ENCODE measurements at places on chromosomes 7 and 10.

GRCh38 chr7:87146740-87147386 is 5.4 kb upstream of the DMTF1 start:
- no peak overlapping the region for H3K27ac ChIP-seq
- H3K36me3 ChIP-seq: no peaks in the 10 kb centered on the region
- no peaks in the 10 kb centered on the region for H3K27me3 ChIP-seq
- H3K4me1 ChIP-seq: peaks cover 5% of the 10 kb centered on the region

GRCh38 chr10:125017547-125018298 is 75.8 kb downstream of the ZRANB1 start:
- H3K36me3 ChIP-seq: no peaks in the 10 kb centered on the region
- H3K4me1 ChIP-seq: no peaks in the 10 kb centered on the region
- DNase-seq: no peak
- peaks cover 2% of the 10 kb centered on the region for H3K27me3 ChIP-seq
- H3K27ac ChIP-seq: no peak overlapping the region
- no peak overlapping the region for H3K4me3 ChIP-seq

DNA sequence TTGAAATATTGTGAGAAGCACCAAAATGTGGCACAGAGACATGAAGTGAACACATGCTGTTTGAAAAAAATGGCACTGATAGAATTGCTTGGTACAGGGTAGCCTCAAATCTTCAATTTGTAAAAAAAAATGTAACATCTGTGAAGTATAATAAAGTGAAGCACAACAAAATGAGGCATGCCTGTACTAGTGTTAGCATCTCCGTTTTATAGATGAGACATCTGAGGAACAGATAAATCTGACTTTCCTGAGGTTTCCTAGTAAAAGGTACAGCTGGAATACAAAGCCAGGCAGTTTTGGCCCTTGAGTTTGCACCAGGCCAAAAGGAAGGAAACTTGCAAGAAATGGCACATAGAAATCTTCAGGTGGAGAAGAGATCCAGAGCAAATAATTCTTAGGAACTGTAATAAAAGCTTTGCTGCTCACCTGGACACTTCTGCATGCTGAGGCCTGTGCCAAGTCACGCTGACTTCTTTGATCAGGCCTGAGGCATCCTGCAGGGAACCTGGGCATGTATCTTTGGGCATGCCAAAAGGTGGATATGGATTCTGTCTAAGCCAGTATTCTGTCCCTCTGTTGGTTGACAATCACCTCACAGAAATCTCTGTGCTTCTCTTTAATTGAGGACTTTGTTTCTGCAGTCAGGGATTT is 251.5 kb upstream of the PLPP4 start:
- no peak for DNase-seq
- no peaks in the 10 kb centered on the region for H3K36me3 ChIP-seq
- H3K27ac ChIP-seq: no peak overlapping the region
- no peak overlapping the region for H3K4me3 ChIP-seq
- no peaks in the 10 kb centered on the region for H3K4me1 ChIP-seq

DNA sequence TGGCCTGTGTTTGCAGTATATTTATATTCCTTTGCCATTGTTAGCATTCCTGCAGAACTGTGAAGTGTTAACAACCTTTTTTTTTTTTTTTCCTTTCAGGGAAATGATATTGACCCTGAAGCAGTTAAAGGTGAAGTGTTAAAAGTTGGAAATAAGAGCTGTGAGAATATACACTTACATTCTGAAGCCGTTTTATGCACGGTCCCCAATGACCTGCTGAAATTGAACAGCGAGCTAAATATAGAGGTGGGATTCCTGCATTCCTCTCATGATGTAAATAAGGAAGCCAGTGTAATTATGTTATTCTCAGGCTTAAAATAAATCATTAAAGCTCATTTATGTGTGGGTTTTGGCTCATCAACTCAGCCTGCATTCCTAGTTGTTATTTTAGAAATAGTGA is 92.8 kb upstream of the CAPZA2 start:
- no peaks in the 10 kb centered on the region for H3K27me3 ChIP-seq
- H3K4me1 ChIP-seq: no peaks in the 10 kb centered on the region
- no peak overlapping the region for H3K4me3 ChIP-seq

DNA sequence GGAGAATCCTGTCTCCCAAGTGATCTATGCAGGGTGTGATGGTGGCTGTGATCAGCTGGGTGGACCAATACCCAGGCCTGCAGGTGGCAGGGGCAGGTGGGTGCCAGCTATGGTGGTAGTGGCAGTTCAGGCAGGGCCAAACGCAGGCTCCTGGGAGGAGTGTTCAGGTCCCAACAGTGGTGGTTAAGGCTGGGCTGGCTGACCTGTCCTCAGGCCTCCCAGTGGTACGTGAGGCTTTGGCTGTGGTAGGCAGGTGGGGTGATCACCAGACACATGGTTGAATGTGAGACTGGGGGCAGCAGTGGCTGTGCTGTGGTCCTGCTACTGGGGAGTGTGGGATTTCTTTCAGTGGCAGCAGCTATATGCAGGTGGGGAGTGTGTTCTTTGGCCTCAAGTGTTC is 126.7 kb upstream of the STARD3NL start:
- H3K4me1 ChIP-seq: no peaks in the 10 kb centered on the region
- no peak overlapping the region for H3K4me3 ChIP-seq
- no peaks in the 10 kb centered on the region for H3K27me3 ChIP-seq
- no peaks in the 10 kb centered on the region for H3K36me3 ChIP-seq
- H3K27ac ChIP-seq: no peak overlapping the region

- H3K36me3 ChIP-seq: no peaks in the 10 kb centered on the region
- no peaks in the 10 kb centered on the region for H3K4me1 ChIP-seq
- no peak overlapping the region for H3K4me3 ChIP-seq
- no peak for DNase-seq
- H3K27me3 ChIP-seq: peaks cover 4% of the 10 kb centered on the region
- no peak overlapping the region for H3K27ac ChIP-seq
Measured at GRCh38 chr10:26879744-26880143, 19.0 kb upstream of the ABI1 start.

GRCh38 chr7:45151967-45152366 is 5.6 kb upstream of the RAMP3 start:
- DNase-seq: no peak
- H3K4me1 ChIP-seq: peaks cover 3% of the 10 kb centered on the region
- no peak overlapping the region for H3K27ac ChIP-seq
- H3K36me3 ChIP-seq: no peaks in the 10 kb centered on the region
- H3K4me3 ChIP-seq: no peak overlapping the region
- peaks cover 8% of the 10 kb centered on the region for H3K27me3 ChIP-seq

- H3K4me3 ChIP-seq: no peak overlapping the region
- H3K36me3 ChIP-seq: no peaks in the 10 kb centered on the region
- no peaks in the 10 kb centered on the region for H3K4me1 ChIP-seq
- no peak for DNase-seq
Measured at GRCh38 chr10:71631007-71631861, 88.3 kb downstream of the C10orf105 start.

DNA sequence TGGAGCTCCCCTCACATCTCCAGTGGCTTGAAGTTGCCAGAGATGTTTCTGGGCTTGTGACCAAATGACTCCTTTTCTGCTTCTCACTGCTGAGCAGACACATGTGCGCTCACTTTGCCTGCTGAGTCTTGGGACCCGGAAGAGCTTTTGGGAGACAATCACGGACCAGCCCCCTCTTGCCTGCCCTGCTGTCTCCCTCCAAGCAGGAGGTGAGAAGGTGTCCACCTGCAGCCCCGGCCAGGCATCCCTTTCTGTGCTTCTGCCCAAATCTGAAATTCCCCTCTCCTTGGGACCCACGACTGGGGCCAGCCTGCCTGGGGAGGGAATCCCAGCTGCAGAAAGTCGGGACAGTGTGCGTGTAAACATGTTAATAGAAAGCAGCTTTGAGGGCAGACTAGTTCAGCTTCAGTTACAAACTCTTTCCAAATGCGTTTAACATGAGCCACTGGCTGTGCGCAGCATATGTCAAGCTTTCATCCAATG is 31.7 kb downstream of the HTRA1 start:
- no peak overlapping the region for H3K4me3 ChIP-seq
- H3K36me3 ChIP-seq: no peaks in the 10 kb centered on the region
- H3K4me1 ChIP-seq: peaks cover 32% of the 10 kb centered on the region
- no peaks in the 10 kb centered on the region for H3K27me3 ChIP-seq

DNA sequence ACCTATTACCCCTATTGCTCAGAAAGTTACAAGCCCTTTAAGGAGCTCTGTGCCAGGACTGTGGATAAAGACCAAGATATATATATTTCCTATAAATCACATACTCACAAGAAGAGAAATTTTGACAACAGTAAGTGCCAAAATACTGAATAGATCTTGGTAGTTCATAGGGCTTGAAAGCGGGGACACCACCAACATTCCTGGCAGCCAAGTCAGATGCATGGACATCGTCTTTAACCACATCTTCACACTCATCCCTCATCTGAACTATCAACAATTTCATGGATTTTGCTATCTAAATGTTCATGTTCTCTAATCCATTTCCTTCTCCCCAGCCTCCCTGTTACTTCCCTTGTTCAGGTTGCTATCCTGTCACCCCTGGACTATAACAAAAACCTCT is 67.5 kb upstream of the LRRC17 start:
- H3K36me3 ChIP-seq: no peaks in the 10 kb centered on the region
- H3K27me3 ChIP-seq: no peaks in the 10 kb centered on the region
- no peak for DNase-seq
- H3K27ac ChIP-seq: no peak overlapping the region

DNA sequence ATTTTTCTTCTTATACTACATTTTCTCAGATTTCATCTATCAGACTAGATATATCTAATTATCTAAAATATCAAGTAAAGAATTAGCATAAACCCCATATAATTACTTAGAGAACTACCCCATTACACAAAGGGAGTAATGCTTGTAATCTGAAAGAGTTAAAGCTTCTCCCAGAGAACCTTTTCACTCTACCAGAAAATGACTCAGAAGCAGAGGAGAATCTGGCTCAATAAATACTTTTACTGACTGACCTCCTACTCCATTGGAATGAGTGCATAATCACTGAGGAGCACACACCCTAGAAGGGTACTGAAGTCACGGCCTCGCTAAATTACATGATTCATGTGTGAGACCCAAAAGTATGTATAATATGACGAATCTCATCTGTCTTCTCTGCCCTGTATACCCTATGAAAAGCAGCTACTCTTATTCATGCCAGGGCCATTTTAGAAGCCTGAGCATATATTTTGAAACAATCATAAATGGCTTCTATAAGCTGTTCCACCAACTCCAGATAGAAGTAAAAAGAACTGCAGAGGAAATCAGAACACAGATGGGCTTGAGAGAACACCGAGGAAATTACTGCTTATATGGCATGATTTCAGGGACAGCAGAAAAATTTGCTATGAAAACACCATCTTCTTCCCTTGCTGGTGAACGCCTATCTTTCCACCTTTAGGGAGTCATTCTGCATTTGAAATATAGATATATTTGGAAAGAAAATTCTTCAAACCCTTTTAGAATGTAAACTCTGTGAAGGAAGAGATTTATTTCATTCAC is 32.7 kb downstream of the DNMBP start:
- no peak for DNase-seq
- H3K36me3 ChIP-seq: no peaks in the 10 kb centered on the region
- H3K27ac ChIP-seq: no peak overlapping the region
- H3K27me3 ChIP-seq: no peaks in the 10 kb centered on the region
- H3K4me3 ChIP-seq: no peak overlapping the region

DNA sequence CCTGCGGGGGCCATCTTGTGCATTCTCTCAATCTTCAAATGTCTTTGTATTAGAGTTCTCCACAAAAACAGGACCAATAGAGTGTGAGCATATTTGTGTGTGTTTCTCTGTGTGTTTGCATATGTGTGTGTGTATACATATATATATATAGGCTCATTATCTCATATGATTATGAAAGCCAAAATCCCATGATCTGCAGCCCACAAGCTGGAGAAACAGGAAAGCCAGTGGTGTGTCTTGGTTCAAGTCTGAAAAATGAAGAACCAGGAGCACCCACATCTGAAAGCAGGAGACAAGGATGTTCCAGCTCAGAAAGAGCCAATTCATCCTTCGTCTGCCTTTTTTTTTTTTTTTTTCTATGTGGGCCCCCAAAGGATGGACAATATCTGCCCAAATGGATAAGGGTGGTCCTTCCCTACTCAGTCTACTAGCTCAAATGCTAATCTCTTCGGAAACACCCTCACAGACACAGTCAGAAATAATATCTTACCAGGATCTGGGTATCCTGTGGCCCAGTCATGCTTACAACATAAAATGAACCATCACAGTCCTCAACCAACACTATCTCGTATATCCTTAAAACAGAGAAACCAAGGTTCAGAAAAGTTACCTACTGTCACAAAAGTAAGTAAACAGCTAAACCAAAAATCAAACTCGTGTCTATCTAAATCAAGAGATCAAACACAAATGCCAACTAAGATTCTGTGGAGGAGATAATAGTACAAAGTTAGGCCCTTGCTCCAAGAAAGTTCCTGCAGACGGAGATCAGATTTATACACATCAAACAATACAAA is 141.9 kb downstream of the JMJD1C start:
- no peaks in the 10 kb centered on the region for H3K36me3 ChIP-seq
- no peak overlapping the region for H3K4me3 ChIP-seq
- no peak overlapping the region for H3K27ac ChIP-seq
- no peaks in the 10 kb centered on the region for H3K4me1 ChIP-seq
- no peaks in the 10 kb centered on the region for H3K27me3 ChIP-seq
- DNase-seq: no peak

DNA sequence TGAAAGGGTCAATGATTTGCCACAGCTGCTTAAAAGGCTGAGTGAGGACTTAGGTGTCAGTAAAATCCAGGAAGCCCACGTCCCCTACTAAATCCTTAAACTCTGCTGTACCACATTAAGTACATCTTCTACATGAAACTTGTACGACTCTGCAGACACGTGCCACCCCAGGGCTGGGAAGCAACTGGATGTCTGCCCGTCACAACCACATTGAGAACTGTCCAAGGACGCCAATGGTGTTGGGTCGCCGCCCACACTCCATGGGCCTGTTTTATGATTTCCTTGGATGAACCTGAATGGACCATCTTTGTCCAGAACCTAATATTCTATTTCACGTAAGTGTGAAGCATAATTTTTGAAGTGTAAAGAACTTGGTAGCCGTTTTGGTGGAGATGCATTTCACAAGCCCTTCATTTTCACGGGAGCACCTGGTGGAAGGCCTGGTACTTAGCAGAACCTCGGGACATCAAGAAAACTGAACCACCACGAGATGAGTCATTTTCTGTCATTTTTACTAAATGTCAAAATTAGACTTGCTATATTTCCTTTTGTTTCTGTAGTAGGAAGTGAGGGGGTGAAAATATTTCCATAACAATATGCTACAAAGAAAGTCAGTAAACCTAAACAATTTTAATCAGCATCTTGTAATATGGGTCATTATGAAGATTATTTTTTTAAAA is 134.9 kb downstream of the SFMBT2 start:
- no peaks in the 10 kb centered on the region for H3K27me3 ChIP-seq
- no peak overlapping the region for H3K27ac ChIP-seq
- peaks cover 15% of the 10 kb centered on the region for H3K36me3 ChIP-seq

DNA sequence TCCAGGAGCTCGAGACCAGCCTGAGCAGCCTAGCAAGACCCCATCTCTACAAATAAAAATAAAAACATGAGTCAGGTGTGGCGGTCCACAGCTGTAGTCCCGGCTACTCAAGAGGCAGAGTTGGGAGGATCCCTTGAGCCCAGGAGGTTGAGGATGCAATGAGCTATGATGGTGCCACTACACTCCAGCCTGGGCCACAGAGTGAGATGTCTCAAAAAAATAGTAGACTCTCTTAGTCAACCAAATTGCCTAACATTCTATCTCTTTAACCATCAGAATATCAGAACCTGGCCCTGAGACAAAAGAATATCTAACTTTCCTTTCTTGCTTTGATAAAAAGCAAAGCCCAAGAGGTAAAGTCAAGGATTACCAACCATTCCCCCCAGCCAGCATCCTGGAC is 35.0 kb upstream of the CUX1 start:
- H3K36me3 ChIP-seq: no peaks in the 10 kb centered on the region
- H3K4me3 ChIP-seq: no peak overlapping the region

Measured in CD4-positive, alpha-beta T cell (primary cell).